ENCODE measurements at places on chromosomes 2 and 18.
A peak's percentile ranks its signal among the peaks of the same experiment; 100 is the strongest.

DNA sequence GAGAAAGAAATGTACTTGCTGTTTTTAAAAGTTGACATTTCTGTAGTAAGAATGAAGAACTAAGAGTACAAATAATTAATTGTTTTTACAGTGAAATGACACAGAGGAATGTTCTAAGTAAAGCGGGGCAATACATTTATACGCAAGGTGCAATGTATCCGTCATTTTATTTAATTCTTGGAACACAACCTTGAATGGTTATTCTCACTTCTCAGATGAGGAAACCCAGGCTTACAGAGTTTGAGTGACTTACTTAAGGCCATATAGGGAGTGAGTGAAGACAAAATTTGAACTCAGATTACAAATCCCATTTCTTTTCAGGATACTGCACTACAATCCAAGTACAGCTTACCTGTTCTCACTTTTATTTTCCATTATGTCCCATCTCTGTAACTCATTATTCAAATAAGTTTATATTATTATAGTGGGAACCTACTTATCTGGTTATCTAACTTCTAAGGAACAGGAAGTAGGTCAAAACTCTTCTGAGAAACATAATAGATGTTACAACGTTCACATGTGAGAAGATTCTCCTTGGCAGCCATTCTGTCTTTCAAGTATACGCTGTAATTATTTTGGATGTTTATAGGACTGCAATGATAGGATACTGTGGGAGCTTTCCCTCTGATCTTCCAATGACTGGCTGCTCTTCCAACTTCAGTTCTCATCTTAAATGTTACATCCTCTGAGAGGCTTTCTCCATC lies 12.3 kb upstream of the STK17B start:
- DNase-seq = no peak

GRCh38 chr2:109419960-109420370 lies 193.8 kb downstream of the SEPTIN10 start:
- no peak for DNase-seq

- DNase-seq = no peak
These were observed 52.1 kb downstream of the SLC38A11 start for GRCh38 chr2:164903204-164903603.

DNA sequence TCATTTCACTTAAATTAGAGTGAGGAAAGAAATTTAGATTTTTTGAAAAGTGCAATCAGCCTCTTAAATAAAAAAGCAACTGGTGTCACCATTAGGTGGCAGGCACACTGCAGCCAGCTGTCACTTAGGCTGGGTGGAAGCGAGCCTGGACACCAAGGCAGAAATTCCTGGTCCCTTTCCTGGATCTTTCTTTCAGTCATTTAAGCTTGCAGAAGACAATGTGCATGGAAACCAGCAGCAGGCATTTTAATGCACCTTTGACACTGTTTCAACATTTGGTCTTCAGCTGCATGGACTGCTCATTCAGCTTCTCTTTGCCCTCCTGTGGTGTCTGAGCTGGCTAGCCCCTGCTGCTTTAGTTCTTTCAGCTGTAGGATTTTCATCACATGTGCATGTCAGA lies 61.0 kb downstream of the AQP4 start:
- DNase-seq = peak; percentile 31

DNA sequence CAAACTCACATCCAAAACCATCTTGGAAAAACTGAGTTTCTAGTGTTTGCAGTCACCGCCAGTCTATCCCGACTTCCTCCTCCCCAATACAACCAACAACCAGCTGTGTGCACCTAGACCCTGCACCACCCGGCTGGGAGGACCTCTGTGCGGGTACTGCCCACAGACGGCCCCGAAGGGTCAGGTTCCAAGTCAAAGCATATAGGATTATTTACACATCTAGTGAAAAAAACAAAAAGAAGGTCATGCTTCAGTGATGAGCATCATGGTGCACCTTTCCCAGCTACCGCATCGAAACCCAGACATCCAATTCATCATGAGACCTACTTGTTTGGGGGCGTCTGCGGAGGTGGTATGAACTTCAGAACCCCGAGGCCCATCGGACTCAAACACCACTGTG lies 124.8 kb downstream of the ZNF516 start:
- DNase-seq = no peak
